ENCODE measurements at places on chromosomes 11 and 22. TPM values are rescaled to one million over a fixed set of nuclear protein-coding genes. Genes with fewer than 3 reads are reported as not detected.
A peak's percentile ranks its signal among the peaks of the same experiment; 100 is the strongest.

TP53I11 gene
- total RNA-seq = 101 TPM

DNA sequence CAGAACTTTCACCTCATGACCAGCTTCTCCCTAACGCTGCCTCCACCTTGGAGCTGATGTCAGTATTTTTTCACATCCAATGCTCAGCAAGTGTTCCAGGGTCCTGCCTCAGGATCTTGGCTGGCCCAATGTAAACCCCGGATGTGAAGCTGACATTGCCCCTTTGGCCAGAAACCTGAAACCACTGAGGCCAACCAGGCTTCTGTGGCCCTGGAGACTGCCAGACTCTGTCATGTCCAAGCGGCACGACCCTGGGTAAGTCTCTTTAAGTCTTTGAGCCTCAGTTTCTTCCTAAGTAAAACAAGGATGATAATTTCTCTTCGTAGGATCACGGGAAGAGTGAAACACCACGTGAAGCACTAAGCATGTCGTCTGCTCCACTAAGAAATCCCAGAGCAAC, 22.8 kb downstream of the SERPIND1 start:
- peaks cover 29% of the 10 kb centered on the region for H3K36me3 ChIP-seq
- H3K27ac ChIP-seq = no peak overlapping the region
- no peaks in the 10 kb centered on the region for H3K4me1 ChIP-seq
- no peak for DNase-seq
- no peak overlapping the region for H3K4me3 ChIP-seq

GRCh38 chr22:30204742-30205111, 41.8 kb downstream of the LIF start:
- no peaks in the 10 kb centered on the region for H3K36me3 ChIP-seq
- no peak overlapping the region for H3K4me3 ChIP-seq
- DNase-seq = peak; percentile 59
- peak overlapping the region; percentile 100 for H3K27ac ChIP-seq

DNA sequence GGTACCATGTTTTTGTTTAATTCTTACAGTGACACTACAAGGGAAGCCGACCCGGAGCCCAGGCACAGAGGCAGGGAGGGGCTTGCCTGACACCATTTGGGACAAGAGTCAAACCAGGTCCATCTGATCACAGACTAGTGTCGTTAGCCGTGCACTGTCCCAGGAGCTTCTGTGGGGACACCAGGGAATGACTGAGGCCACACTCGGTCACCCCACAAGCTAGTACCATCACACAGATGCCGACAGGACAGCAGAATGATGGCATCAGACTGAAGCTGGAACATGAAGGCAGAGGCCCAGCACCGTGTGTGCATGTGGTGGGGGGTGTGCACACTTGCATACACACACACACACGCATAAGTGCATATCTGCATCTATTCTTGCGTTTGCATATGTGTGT, 61.5 kb upstream of the NECTIN1 start:
- H3K4me3 ChIP-seq = no peak overlapping the region
- no peak for DNase-seq
- H3K27ac ChIP-seq = no peak overlapping the region
- H3K36me3 ChIP-seq = no peaks in the 10 kb centered on the region
- no peaks in the 10 kb centered on the region for H3K27me3 ChIP-seq
- peaks cover 40% of the 10 kb centered on the region for H3K4me1 ChIP-seq

SLC22A25 gene
- not detected for total RNA-seq

- peak within 1 kb of the TSS; percentile 71 for H3K4me3 ChIP-seq
- no peaks in the 10 kb centered on the region for H3K27me3 ChIP-seq
- DNase-seq = peak; percentile 57
- no peaks in the 10 kb centered on the region for H3K36me3 ChIP-seq
Observed at GRCh38 chr22:19178657-19179496, at the start of gene SLC25A1. Gene SLC25A1, minus strand, starts transcription at chr22:19178736. Its CDS starts 63 bp downstream, at chr22:19178673.

KCNK4 gene
- total RNA-seq = 0.52 TPM

Data from astrocyte (in vitro differentiated cells and primary cell).